ENCODE measurements at places on chromosomes 16 and 17.

DNA sequence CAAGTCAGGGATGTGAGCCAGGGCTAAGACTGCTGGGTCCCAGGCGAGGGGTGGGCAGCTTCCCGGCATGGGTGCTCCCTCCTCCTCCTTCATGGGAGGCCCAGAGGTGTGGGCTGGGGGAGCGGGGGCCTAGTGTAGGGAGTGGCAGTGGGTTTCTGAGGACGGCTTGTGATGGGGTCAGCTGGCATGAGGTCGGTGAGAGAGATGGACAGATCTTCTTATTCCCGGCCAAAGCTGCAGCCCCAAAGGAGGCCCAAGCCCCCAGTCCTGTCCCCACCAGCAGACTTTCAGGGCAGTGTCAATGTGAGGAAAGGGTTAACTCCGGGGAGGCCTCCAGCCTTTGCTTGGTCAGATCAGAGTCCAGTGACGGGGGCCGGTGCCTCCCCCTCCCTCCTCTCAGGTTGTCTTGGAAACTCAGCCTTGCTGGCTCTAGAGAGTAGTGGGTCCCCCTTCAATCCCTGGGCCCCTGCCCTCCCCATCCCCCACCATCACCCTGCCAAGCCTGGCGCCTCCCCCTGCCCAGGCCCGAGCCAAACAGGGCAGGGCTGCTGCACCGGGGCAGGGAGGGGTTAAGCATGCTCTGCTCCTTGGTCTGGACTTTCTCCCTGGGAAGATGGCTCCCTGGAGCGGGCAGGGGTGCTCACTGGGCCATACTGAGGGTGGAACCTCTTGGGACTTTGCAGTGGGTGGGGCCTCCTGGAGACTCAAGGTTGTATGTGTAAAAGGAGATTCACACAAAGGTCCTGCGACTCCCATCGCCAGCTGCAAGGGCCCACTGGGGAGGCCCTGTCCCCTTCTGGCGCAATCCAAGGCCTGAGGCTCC is 12.4 kb downstream of the NAT9 start:
- DNase-seq: no peak

- no peak for DNase-seq
Measured at GRCh38 chr17:55576996-55577586, 65.8 kb upstream of the SMIM36 start.

- DNase-seq: no peak
Measured at GRCh38 chr16:10964891-10965326, 20.5 kb downstream of the CLEC16A start.

GRCh38 chr16:29029168-29029994 is 44.5 kb downstream of the LAT start:
- peak; percentile 79 for DNase-seq

GRCh38 chr16:4093495-4094126 is 22.6 kb downstream of the ADCY9 start:
- no peak for DNase-seq

DNA sequence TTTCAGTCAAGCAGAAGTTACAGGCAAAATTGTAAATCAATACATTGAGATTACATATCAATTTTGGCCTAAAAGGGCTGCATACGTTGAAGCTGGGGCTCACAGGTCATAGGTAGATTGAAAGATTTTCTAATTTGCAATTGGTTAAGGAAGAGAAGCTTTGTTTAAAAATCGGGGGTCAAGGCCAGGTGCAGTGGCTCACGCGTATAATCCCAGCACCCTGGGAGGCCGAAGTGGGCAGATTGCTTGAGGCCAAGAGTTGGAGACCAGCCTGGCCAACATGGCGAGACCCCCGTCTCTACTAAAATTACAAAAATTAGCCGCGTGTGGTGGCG is 68.4 kb downstream of the MARF1 start:
- no peak for DNase-seq

DNA sequence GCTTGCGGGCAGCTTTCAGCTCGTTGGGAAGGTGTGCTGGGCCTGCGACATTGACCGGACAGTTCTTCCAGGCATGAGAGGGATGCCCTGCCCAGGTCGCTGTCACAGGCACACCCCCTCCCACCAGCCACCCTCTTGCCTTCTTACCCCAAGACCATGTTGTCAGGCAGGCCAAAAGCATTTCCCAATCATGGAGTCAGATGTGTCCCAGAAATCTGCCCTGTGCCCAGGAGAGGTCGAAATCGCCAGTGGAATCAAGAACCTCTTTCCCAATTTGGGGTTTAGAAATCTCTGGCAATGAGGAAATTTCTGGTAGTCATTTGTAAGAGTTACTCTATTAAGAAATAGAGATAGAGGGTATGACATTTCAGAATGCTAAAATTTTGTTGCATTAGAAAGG is 177.1 kb downstream of the RAB11FIP4 start:
- no peak for DNase-seq

DNA sequence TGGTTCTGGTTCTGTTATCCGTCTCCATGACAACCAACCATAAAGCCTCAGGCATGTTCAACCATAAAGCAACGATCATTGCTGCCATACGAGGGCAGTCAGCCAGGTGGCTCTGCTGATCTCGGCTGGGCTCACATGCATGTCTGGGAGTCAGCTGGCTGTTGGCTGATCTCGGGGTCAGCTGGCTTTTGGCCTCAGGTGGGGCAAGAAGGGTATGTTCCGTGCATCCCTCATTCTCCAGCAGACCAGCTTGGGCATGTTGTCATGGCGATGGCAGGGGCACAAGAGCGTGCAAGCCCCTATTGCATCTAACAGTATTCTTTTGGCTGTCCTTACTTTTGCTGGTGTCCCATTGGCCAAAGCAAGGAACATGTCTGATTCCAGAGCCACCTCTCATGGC is 86.2 kb downstream of the ABCC6 start:
- no peak for DNase-seq

GRCh38 chr16:79301051-79301450 is 299.5 kb downstream of the MAF start:
- DNase-seq: no peak

- DNase-seq: no peak
Measured at GRCh38 chr16:22653876-22654275, 143.2 kb downstream of the NPIPB5 start.

DNA sequence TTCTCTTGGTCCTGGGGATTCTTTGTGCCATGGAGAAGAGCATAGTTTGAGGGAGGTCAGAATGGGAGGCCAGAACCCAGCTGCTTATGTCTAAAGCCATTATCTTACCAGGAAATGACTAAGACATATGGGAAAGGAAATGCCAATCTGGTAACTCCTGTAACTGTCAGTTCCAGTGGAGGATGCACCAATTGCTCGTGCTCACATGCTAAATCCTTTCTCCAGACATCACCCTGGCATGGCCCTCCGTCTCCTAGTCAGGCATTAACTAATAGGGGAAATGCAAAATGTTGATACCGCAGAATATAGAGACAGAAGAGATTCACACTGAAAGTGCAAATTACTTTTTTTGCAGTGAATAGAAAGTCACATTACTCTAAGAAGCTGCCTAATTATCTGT is 255.6 kb upstream of the HSBP1 start:
- DNase-seq: no peak

- peak; percentile 61 for DNase-seq
Measured at GRCh38 chr16:3020247-3020603, at the start of gene TNFRSF12A. Gene TNFRSF12A (plus strand): TSS chr16:3020368. CDS start chr16:3020398, 30 bp downstream.

DNA sequence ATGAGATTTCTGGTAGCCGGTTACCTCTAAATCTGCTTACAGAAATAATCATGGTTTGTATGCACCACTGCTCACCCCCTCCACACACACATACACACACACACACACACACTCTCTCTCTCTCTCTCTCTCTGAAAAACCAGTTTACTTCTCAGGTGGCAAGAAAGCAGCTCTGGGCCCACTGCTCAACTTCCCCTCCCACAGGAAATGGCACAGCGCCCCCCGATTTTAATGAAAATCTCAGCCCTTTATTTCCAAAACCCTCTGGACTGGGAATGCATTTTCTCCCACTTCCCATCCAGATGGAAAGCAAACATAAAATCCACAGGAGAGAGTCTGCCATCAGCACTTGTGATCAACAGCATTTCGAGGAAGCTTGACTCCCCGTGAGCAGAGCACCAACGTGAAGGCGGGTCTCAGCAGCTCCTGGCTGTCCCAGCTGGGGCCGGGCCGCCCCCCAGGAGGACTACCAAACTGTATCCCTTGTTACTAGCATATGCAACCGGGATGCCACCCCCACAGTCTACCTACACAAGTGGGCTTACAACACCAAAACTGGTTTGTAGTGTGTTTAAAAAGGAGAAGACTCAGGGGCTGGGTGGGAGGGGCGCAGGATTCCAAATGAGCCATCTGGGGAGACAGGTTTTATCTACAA is 121.1 kb downstream of the SLC39A11 start:
- DNase-seq: no peak

DNA sequence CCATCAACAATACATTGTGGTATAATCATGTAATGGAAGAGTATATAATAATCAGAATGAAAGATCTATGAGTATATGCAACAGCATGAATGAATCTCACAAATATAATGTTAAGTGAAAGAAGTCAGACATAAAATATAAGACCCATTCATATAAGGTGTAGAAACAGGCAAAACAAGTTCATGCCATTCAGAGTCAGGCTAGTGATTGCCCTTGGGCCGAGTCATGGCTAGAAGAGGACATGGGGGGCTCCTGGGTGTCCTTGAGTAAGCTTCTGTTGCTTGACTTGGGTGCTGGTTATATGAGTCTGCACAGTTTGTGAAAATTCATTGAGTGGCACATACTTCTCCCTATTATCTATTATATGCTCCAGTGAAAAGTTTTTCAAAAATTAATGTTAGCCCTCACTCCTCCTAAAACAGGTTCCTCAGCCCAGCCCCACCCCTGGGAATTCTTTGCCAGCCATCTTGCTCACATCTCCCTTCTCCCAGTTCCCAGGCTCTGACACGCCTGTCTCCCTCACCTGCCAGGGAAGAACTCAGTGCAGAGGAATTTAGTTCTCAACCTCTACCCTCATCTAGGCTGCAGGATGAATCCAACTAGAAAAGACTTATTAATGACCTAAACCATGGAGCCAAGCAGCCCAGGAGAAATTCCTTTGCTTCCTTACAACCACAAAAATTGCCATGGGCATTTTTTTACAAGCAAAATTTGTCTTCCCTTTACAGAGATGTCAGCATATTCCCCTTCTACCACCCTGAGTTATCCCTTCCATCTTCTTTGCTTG is 52.4 kb upstream of the NFAT5 start:
- DNase-seq: no peak

GRCh38 chr17:10631701-10632100 is 25.4 kb downstream of the MYH3 start:
- no peak for DNase-seq

DNA sequence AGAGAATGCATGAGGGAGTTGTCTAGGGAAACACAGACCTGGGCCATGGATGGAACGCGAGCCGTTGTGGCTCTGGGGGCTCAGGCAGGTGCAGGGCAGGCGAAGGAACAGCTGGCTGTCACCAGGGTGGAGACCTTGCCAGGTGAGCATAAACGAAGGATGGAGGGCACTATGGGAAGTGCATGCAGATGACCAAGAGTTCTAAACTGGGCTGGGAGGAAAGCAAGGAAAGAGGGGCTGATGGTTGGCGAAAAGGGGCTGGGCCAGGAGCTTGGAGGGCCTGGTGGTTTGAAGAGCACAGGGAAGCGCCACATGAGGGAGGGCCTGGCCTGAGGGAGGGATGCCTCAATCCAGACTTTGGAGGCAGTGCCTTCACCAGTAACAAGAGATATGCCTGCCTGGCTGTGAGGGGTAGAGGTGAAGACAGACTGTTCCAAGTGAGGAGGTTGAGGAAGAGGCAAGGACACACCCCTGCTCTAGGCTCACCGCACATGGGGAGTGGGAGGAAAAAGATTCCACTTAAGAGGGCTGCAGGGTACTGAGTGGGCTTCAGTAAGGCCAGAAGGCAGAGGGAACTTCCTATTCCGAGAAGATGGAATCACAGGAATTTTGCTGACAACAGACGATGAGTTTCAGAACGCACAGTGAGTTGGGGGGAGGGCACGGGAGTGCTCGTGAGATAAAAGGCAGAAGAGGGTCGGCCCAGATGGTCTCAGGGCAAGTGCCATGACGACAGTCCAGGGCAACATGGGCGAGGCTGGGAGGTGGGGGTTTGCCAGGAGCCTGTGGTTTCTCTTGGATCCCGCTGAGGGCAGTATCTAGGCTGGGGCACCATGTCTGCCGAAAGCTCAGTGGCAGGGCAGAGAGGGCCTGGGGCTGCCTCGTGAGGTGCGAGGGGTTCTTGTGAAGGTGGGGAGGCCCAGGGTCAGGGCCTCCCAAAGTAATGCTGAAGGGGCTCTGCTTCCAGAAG is 20.6 kb downstream of the B9D1 start:
- no peak for DNase-seq

GRCh38 chr17:49971848-49972485 is 3.0 kb downstream of the DLX4 start:
- no peak for DNase-seq

DNA sequence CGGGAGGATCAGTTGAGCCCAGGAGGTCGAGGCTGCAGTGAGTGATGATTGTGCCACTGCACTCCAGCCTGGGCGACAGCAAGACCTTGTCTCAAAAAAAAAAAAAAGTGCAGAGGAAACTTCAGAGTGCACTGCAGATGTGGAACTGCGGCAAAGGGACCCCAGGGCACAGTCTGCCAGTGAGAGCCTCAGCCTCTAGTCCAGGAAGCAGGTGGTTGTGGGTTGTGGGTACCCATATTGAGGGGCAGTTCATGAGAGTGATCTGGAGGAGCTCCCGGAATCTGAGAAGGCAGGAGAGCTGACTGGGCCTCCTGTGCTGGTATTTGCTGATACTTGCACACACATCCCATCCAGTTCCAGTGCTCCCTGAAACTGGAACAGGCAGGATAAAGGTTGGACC is 13.1 kb downstream of the FOXN1 start:
- DNase-seq: no peak

DNA sequence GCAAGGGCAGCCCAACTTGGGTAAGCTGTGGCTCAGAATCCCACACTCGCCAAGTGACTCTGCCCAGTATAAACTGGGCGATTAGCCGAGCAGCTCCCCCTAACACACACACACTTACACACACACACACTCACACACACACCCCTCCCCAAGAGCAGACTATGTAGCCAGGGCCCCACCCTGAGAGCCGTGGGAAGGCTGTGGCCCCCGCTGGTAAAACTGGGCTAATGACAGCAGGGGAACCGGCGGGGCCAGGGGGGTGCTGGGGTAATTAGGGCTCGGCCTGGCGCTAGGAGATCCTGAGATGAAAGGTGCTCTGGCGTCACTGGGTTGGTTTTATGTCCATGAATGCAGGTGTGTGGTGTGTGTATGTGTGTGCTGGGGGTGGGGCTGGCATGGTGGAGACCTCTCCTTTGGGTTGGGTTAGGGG is 1.1 kb upstream of the THRA start:
- DNase-seq: no peak

DNA sequence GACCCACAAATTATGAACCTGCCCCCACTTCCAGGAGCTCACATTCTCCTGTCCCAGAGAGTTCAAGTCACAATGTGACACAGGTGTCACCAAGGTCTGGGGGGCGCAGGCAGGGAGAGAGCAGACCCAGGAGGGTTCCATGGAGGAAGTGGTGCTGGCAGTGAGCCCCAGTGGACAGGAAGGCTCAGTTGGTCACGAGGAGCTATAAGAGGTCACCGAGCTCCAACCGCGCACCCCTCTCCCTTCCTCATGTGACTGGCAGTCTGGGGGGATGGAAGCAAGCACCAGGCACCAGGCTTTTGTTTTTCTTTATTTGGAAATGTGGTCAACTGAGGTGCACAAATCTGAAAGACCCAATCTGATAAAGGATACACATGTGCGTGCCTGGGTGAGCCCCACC is 2.5 kb downstream of the ITGAD start:
- DNase-seq: no peak

Measured in stimulated activated CD8-positive, alpha-beta memory T cell treated with anti-CD3 and anti-CD28 coated beads, Interleukin-12 subunit alpha, Interleukin-12 subunit beta, amount 100 ng/mL, for 4 hours (primary cell).